GM13976 (cell line): ENCODE measurements at places on chromosomes 5 and 9.
A peak's percentile ranks its signal among the peaks of the same experiment; 100 is the strongest.

GRCh38 chr9:115777610-115778009 lies 376.0 kb upstream of the PAPPA start:
- no peak for DNase-seq

GRCh38 chr5:74156728-74157383 lies 483.7 kb downstream of the ENC1 start:
- DNase-seq, result no peak

DNA sequence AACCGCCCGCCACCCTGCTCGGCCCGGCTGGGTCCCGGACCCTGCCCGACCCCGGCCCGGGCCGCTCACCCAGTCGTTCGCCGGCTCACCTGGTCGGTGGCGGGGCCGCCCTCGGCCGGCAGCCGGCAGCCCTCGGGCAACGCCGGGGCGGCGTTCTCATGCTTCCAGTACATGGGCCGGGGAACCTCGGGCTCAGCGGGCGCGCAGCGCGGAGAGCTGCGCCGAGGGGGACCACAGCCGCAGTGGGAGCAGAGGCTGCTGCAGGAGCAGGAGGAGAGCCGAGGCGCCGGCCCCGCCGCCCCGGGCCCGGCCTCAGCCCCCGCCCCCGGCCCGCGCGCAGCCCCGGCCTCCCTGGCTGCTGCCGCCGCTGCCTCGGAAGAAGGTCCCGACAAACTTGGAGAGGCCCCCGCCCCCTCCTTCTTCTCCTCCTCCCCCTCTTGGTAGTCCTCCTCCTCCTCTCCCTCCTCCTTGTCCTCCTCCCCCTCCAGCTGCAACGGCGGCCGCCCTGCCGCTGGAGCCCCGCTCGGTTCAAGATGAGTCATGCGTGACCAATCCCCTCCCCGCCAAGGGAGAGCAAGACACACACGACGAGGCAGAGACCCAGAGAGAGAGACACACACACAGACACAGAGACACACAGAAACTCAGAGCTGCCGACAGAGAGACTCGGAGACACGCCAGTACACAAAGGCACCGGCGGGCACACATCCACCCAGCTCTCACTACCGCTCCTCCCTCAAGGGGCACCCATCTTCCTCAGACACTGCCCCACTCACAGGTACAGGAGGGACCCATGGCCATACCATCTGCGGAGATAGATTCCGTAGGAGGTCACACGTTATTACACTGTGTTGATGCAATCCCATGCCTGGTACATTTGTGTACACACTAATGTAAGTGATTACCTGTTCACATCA lies at the start of gene LHX6:
Gene LHX6, minus strand, starts transcription at position 390 of the 917 bp plus-strand sequence. Its CDS starts 217 bp downstream, at position 173.
- DNase-seq, result peak; percentile 50

DNA sequence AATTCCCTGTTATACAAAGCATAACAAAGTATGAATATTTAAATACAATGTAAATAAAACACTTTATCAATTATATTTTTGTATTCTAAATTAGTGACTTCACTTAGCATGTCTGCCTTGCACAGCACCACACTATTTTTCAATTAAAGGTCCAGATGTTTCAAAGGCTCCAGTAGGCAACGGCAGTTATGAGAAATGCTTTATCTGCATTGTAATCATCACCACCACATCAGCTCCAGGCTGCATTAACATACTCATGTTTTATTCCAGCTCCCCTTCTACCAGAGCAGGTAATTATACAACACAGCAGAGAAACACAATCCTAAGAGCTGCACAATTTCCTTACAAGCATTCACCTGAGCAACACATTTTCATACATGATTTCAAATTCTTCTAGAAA lies 102.8 kb downstream of the MAPKAP1 start:
- DNase-seq, result no peak

DNA sequence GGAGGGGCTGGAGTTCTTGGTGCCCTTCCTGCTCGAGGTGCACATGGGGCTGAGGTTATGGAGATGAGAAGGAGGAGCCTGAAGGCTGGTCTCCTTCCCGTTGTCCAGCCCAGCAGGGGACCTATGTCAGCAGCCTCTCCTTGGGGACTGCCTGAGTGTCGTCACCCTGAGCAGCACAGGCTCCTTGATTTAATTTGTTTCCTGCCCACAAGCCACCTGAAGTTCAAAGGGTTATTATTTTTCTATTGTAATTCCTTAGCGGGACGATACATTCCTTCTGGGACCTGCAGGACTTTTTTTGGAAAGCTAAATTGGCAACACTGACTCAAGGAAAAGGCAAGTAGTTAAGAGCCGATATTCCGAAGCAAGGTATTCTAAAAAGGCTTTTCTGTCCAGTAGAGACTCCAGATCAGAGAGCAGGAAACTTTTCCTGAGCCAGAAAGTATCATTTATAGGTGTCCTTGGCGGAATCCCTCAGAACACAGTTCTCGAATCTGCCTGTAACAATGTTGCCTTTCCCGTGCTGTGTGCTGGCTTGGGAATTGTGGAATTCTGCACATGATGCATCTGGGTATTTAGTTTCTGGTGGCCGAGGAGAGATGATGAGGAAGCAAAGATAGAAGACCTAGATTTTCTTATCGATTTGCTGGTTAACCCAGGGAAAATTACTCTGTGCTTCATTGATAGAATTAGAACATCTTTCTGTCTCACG lies 55.4 kb downstream of the ARHGAP26 start:
- no peak for DNase-seq

- no peak for DNase-seq
Measured at GRCh38 chr5:14476786-14477435, 104.7 kb upstream of the OTULINL start.

GRCh38 chr9:133496861-133497842 lies 18.3 kb upstream of the SLC2A6 start:
- no peak for DNase-seq

DNA sequence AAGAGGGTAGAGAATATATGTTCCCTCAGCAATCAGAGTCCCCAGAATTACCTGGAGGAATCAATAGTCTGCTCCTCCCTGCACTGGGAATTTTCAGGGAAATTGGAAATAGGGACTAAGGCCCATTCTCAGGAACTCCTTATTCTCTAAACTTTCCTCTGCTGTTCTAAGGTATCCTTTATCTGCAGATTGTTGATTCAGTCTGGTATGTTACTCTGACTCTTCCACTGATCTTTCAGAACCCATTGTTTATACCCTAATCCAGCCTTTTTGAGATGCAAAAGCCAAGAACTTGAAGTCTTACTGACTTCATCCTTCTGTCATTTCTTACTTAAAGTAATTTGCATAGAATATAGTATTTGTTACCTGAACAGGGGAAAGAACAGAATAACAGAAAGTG lies 143.5 kb upstream of the PPP1R2B start:
- no peak for DNase-seq

- no peak for DNase-seq
Measured at GRCh38 chr9:130943777-130944176, 4.7 kb upstream of the FIBCD1 start.

DNA sequence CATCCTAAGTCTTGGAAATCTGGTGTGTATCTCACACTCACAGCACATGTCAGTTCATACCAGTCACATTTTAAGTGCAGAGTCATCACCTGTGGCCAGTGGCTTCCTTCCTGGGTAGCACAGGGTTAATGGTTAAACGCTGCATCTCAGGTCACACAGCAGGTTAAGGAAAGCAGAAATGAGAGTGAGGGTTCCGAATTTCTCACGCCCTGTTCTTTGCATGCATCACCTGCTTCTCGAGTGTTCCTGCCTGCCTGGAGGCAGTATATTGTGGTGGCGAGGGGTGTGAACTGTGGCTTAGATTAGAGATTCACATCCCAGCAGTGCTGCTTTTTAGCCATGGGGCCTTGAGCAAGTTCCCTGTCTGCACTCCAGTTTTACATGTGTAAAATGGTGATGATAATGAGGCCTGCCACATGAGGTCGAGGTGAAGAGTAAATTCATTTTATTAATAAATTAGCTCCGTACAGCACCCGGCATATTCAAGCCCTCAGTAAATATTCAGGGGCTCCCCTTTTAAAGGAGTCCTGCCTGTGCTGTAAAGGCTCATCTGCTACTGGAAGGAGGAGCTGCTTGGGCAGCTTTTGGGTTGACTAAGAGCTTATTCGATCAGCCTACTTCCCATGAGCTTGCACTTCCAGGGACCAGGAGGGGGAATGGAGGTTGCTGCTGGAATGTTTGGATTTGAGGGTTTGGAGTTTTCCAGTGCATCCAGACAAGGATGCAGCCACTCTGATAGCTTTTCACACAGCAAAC lies 61.1 kb upstream of the SAP30L start:
- peak; percentile 78 for DNase-seq

DNA sequence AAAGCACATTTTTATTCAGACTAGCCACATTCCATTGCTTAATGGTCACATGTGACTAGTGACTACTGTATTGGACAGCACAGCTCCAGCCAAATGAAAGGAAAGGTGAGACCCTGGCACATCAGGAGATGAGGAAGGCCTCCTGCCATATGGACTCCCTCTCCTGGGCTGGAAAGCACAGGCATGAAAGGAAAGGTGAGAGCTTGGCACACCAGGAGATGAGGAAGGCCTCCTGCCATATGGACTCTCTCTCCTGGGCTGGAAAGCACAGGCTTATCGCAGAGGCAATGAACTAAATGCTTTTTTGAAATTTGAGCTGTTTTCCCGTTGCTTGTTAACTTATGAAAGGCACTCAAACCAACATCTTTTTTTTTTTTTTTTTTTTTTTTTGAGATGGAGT lies 144.8 kb upstream of the SLC12A2 start:
- no peak for DNase-seq

GRCh38 chr5:94672746-94673145 lies 54.3 kb downstream of the SLF1 start:
- DNase-seq, result no peak

- no peak for DNase-seq
Measured at GRCh38 chr5:65696892-65697291, 25.0 kb downstream of the SGTB start.

DNA sequence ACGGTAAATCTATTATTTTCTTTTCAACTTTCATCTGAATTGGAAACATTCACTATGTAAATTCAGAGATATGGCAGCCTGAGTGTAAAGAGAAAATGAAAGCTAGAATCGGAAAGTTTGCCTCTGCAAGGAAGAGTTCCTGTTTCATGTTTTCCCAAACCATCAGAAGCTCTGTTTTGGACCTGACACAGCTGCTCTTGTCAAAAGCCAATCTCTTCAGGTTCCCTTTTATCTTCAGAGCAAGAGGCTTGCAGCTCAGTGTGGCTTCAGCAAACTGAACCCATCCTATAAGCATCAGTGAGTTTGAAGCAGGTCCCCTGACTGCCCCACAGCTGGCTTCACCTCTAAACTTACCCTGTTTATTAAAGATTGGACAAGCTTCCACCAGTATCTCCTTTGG lies 1099.7 kb downstream of the DTWD2 start:
- DNase-seq, result peak; percentile 21

DNA sequence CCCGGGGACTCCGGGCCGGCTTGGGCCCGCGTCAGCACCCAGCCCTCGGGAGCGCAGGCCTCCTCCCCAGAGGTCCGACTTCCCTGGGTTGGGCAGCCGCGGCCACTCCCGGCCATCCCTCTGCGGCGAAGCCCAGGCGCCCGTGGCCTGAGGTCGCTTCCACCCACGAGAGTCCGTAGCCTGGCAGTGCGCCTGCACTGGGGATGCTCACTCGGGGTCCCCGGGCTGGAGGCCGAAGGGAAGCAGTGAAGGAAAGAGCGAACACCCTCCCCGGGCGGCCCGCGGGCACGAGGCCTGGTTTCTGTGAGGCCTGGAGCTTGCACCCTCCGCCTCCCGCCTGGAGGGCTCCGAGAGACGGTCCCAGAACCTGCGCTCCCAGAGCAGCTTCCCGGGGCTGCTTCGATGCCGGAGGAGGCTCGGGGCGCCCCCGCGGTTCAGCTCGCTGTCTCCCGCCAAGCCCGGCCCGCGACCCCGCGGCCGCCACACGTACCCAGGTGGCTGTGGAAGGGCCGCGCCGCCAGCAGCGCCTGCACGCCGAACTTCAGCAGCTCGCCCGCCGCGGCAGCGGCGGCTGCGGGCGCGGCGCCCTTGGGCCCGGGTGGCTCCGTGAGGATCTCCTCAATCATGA lies 607 bp downstream of the BARX1 start:
- no peak for DNase-seq

- DNase-seq, result no peak
Measured at GRCh38 chr5:89106480-89106879, 223.5 kb upstream of the MEF2C start.

- DNase-seq, result no peak
Measured at GRCh38 chr9:89323390-89323789, 5.1 kb downstream of the SECISBP2 start.

- no peak for DNase-seq
Measured at GRCh38 chr9:92097997-92098482, 17.2 kb downstream of the SPTLC1 start.

GRCh38 chr5:124948062-124948753 lies 201.8 kb upstream of the ZNF608 start:
- no peak for DNase-seq

GRCh38 chr9:132955123-132955522 lies 10.7 kb upstream of the TSC1 start:
- no peak for DNase-seq

DNA sequence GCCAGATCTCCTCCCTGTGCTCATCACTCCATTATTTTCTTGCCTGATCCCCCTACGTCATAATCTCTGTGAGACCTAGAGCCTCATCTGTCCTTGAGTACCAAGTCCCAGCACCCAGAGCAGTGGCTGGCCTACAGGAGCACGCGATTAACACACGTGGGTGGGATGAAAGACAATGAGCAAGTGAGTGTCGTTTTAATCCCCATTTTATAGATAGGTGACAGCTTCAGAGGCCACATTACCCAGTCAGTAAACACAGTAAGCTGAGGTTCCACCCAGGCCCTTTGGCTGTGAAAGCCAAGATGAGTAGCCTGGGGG lies 17.3 kb downstream of the TRUB2 start:
- no peak for DNase-seq

- DNase-seq, result no peak
Measured at GRCh38 chr5:56155992-56156584, 77.0 kb downstream of the ANKRD55 start.

- DNase-seq, result no peak
Measured at GRCh38 chr9:99137225-99137624, 32.3 kb downstream of the TGFBR1 start.

DNA sequence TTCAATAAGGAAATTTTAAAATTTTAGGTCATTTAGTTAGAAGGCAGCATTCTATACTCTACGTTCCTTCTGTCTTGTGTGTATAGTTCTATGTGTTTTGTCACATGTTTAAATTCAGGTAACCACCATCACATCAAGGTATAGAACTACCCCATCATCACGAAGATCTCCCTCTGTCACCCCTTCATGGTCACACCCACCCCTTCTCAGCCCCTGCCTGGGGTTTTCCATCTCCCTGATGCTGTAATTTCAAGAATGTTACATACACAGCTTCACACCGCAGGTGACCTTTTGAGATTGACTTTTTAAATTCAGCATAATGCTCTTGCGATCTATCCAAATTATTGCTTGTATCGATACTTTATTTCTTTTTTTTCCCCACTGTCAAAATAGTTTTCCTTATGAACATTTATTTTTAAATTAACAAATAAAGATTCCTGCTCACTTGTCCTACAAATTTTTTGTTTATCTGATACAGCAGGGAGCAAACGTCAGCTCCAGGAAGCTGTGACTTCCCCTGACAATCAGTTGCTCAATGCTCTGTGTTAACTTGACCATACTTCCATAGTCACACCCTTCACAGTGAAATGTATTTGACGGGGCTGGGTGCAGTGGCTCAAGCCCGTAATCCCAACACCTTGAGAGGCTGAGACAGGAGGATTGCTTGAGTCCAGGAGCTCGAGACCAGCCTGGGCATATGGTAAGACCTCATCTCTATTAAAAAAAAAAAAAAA lies 10.2 kb downstream of the BTNL8 start:
- no peak for DNase-seq

- no peak for DNase-seq
Measured at GRCh38 chr5:158115468-158115867, 256.5 kb upstream of the CLINT1 start.
